ENCODE measurements at places on chromosomes 4 and X. TPM values are rescaled to one million over a fixed set of nuclear protein-coding genes. Genes with fewer than 3 reads are reported as not detected.

Gene SPP1
- total RNA-seq: 10.7 TPM

Gene CDKL2
- total RNA-seq: under 0.01 TPM

Gene YY2
- total RNA-seq: 1.2 TPM

Gene CXCL3
- 5.4 TPM for total RNA-seq

Gene GABRA4
- not detected for total RNA-seq

Gene COL4A6
- 3.7 TPM for total RNA-seq

All from regular cardiac myocyte (primary cell).